ENCODE measurements at places on chromosomes 4 and X.

DNA sequence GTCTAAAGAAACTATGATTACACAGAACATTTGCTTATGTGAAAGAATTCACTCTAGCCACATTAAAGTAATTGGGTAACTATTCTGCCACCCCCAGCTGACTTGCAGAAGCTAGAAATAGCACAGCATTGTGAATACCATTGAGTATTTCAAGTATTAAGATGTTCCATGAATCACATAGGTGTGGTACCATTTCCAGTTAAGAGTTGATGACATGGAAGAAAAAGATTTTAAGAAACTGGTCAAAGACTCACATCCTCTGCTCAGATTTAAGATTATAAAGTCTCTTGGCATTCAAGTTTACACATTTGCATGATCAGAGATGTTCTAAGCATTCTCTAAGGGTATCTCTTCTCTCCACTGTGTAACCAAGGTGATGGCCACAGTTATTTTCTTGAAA is 287.5 kb downstream of the CAMK2D start:
- no peak for DNase-seq

GRCh38 chr4:38306482-38307071 is 346.4 kb downstream of the PTTG2 start:
- peak; percentile 41 for DNase-seq

GRCh38 chr4:135497563-135498152 is 1296.1 kb upstream of the PABPC4L start:
- no peak for DNase-seq

GRCh38 chr4:101730291-101731117 is 60.0 kb upstream of the BANK1 start:
- DNase-seq: peak; percentile 26

GRCh38 chr4:149980121-149980682 is 98.0 kb upstream of the DCLK2 start:
- no peak for DNase-seq

GRCh38 chr4:73019462-73020047 is 50.0 kb downstream of the COX18 start:
- DNase-seq: peak; percentile 26

GRCh38 chr4:185201977-185202962 is 1.5 kb downstream of the CFAP97 start:
- peak; percentile 81 for DNase-seq

- no peak for DNase-seq
Observed at GRCh38 chr4:79851625-79852304, 221.3 kb downstream of the ANTXR2 start.

DNA sequence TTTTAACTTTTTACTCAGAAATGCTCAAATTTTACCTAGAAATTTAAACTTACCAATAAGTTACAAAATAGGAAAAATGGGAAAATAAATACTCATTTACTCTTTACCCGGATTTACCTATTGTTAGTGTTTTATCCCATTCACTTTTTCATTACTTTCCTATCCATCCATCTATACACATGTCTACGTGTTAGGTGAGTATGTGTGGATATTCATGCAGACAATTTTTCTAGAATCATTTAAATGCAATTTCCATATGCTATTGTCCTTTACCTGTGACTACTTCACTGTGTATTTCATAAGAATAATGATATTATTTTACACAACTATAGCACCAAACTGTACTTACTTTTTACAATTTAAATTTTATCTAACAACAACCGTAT is 896.6 kb upstream of the INTU start:
- DNase-seq: no peak

DNA sequence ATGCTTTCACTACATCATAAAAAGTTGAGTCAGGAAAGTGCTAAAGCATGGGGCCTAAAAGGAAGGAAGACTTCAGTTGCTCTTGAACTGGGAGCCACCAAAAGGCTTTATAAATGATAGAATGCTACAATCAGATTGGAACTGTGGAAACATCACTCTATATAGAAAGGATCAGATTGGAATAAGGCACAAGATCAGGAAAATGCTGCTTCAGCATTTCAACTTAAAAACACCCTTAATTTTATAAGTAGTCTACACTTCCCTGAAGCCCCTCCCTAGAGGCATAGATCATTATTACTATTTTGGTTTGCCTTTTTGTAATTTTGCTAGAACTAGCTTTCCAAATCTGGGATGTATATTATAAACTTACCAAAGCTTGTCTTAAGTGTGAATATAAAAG is 170.7 kb downstream of the FANCB start:
- no peak for DNase-seq

DNA sequence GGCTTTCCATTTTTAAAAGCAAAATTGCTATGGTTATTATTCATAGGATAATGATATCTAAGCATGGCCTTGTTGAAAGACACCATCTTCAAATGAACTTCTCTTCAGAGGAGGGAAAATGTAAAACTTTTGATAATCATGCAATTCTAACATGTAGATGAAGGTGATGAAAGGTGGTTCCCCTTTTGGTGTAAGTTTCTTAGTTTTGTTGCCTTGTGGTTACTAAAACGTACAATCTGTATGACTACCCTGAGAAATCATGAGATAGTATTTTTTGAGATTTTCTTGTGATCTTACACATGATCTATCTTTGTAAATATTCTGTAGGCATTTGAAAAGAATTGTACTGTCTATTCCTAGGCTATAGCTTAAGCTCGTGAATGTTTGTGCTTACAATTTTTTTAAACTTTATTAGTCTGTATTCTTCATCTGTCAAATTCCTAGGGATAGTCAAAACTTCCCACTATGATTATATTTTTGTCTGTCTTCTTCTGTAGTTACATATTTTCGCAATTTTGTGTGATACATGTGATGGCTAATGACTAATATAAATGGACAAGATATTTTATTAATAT is 47.5 kb downstream of the PTPN13 start:
- DNase-seq: no peak

DNA sequence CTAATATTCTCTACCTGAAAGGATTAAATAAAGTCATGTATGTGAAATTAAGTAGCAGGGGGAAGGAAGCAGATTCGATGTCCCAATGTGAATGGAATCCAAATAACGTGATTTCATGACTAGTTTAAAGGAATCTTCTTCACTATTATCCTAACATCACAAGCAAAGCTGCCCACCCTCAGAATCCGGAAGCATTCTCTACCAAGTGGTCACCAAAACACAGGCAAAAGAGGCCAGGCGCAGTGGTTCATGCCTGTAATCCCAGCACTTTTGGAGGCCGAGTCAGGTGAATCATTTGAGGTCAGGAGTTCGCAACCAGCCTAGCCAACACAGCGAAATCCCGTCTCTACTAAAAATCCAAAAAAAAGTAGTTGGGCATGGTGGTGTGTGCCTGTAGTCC is 212.9 kb downstream of the LDB2 start:
- no peak for DNase-seq

- no peak for DNase-seq
Observed at GRCh38 chr4:176896211-176896610, 103.5 kb upstream of the VEGFC start.

- no peak for DNase-seq
Observed at GRCh38 chr4:26133840-26134239, 187.0 kb upstream of the RBPJ start.

DNA sequence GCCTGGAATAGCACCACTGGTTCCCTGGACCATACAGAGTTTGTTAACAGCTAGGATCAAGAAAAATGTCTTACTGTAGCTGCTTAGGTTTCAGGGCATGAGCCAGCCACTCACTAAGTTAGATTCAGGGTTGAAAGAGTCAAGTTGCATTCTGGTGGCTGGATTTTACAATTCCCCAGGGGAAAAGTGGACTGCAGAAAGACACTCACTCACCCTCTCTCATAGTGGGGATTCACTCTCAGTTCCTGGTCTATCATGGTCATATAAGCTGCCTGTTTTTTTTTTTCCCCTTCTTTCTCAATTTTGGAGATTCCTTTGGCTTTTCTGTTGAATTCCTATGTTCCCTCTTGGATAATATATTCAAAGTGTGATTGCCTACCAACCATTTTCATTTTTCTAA is 744.2 kb upstream of the GRIA3 start:
- DNase-seq: no peak

DNA sequence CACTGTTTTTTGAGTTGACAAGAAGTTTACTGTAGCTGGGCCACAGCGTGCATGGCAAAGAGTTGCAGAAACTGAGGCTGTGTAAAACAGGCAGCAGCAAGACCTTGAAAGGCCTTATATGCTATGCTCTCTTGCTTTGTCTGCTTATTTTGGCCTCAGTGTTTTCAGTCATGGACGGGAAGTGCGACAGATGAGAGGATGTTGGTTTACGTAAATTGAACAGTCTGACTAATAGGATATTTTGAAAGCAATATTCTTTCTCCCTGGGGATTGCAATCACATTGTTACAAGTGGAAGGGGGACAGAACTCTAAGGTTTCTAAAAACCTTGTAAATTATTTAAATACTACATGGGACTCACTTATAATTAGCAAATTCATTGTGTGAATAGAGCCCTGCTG is 32.2 kb upstream of the MAGEA10 start:
- no peak for DNase-seq

DNA sequence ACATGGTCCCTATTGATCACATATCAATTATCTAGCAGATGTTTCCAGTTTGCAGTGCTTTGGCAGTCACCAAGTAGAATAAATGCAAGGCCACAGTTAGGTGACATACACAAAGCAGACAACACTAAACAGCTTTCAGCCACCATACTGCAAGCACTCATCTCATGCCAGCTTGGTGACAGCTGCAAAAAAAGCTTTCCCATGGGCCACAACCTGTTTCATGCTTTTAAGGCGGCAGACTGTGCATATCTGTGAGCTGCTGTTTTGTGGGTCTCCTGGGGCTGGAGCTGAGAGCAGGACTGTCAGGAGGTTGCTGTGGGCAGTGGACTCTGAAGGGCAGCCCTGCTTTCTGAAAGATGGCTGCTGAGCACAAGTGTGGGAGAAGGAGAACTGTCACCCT is 82.6 kb downstream of the FHDC1 start:
- no peak for DNase-seq

- DNase-seq: no peak
Observed at GRCh38 chr4:140092094-140092851, 61.7 kb downstream of the MAML3 start.

GRCh38 chrX:25805744-25806143 is 332.4 kb upstream of the MAGEB18 start:
- no peak for DNase-seq

- no peak for DNase-seq
Observed at GRCh38 chr4:151484396-151485102, 75.6 kb downstream of the FHIP1A start.

DNA sequence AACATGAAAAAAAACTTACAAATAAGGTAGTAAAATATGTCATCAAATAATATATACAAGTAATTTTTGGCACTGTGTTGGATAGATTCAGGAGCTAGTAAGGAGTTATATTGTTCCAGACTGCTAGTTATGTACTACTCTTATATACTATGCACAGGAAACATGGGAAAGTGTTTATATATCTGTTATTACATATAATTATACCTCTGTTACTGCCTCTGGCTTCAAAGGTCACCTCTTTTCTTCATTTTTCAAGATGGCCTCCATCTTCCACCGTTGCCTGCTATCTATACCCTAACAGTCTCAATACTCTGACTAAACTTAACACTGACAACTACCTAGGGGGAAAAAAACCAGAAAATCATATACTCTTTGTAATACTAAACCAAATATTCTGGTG is 29.5 kb downstream of the LIN54 start:
- no peak for DNase-seq

DNA sequence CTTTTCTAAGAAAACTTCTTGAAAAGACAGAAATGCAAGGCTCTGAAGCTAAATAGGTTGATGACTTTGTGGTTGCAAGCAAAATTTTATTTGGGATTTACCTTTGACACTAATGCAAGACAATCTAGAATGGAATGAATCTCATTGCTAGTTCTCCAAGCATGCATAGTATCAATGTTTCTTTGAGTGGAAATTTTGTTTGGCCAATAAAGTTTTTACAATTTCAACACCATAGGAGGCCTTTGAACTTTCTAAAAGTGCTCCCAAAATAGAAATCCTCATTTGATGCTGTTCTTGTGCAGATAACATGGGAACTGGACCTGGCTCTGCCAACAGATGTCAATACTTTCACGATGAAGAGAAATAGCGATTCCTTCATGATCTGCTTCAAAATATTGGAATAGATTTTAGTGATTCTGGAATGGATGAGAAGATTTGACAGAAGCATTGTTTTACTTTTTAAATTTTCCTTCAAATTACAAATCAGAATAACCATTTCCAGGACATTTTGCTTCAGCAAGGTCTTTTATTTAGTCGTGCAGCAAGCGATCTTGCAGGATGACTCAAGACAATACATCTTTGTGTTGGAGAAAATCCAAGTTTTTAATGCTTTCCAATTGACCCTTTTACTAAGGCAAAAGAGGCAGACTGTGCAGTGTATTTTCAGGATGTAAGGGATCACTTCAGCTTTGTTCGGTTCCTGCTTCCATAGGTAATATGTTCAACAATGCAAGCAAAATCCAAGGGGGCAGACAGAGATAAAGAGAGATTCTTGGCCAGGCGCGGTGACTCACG is 51.7 kb upstream of the OTUD4 start:
- no peak for DNase-seq

- DNase-seq: no peak
Observed at GRCh38 chr4:110484767-110485166, 8.8 kb downstream of the ENPEP start.

- DNase-seq: no peak
Observed at GRCh38 chr4:138535316-138535715, 293.2 kb upstream of the SLC7A11 start.

DNA sequence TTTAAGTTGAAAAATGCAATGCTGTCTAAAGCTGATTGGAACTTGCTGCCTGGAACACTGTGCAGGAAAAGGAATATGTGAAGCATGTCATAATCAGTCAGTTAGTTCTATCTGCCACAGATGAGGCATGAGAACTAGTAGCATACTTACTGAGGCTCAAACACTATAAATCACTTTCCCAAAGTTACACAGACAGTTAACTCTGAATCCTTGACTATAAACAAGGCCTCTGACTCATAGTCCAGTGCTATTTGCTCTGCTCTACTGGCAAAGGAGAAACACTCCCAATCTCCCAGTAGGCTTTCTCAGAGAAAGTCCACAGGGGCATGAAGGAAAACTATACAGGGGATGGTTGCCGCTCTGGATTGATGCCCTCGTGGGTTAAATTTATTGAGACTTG is 2078.4 kb upstream of the TENM3 start:
- DNase-seq: no peak

DNA sequence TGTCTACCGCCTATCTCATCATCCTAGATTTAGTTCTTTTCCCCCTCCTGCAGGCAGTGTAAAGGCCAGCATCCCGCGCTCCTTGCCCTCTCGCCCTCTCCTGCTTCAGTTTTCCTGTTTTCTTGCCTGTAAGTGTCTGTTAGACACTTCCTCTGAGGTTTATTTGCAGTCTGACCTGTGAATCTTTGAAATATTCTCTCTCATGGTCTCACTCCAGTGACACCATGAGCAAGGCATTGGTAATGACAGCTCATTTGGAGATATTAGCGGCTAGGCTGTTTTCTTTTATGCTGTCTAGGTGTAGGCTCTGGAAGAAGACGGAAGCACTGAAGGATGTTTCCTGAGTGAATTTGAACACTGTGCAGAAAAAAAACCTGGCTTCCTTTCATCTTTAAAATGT is 179.6 kb downstream of the KDR start:
- no peak for DNase-seq

- no peak for DNase-seq
Observed at GRCh38 chr4:184399512-184399908, 74.8 kb downstream of the IRF2 start.
